ENCODE measurements at places on chromosomes 2 and 18. TPM values are rescaled to one million over a fixed set of nuclear protein-coding genes. Genes with fewer than 3 reads are reported as not detected.
A peak's percentile ranks its signal among the peaks of the same experiment; 100 is the strongest.

DNA sequence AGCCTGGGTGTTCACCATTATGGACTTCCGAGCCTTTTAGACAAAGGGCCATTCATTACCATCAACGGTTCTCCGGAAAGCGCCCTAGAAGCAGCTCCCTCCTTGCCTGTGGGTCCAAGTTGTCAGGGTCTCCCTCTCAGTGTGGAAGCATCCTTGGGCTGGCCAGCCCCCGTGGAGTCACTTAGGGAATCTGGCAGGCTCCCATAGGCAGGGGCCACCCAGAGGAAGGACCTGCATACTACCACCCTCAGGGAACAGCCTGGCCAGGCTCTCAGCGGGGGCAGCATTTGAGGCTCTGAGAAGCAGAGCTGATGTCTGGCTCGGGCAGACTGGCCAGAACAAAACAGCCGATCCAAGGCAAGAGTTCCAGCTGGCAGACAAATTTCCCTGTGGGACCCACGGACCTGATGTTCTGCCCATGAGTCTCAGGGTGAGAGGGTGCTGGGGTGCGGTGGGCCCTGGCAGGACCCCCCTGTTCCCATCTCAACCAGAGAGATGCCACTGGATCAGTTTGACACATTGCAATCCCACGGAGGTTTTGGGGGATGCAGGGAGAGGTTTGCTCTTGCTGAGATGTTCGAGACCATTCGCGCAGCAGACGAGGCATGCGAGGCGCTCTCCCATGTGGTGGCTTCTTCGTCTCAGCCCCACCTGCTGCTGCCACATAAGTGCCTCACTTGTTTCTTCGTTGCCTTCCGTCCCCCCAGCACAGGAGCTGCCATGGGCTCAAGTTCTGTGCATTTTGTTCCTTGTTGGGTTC lies 56.9 kb downstream of the ACKR3 start:
- no peak for DNase-seq

- DNase-seq = no peak
Observed at GRCh38 chr2:47109007-47109375, 46.1 kb downstream of the STPG4 start.

- no peak for DNase-seq
Observed at GRCh38 chr2:159209341-159210306, 76.9 kb downstream of the WDSUB1 start.

GRCh38 chr2:72150157-72150860 lies 2.6 kb upstream of the CYP26B1 start:
- peak; percentile 36 for DNase-seq

DNA sequence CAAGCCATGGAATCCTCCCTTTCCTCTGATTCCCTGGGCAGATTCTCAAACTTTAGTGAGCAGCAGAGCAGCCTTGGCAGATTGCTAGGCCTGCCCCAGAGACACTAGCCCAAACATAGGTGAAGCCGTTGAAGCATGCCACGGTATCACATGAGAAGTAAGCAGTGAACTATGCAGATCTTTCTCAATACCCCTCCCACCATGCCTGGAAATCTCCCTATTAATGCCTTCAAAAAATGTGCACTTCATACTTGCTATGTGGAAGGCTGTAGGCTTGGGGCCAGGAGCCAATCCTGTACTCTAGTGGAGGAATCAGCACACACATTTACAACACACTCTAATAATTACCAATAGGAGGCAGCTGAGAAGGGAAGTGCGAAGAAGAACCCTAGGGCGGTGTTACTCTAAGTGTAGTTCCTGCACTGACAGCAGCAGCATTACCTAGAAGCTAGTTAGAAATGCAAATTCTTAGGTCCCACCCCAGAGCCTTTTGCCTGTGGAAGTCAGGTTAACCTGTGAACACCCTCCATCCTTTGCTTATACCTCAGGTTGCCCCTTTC lies 305.1 kb upstream of the SPRED2 start:
- DNase-seq = no peak

- DNase-seq = no peak
Observed at GRCh38 chr2:86648681-86649080, 25.0 kb upstream of the RNF103 start.

GRCh38 chr2:96114546-96114902 lies 1.8 kb downstream of the ADRA2B start:
- no peak for DNase-seq

- no peak for DNase-seq
Observed at GRCh38 chr2:73830871-73831401, 2.2 kb downstream of the STAMBP start.

GRCh38 chr2:237581326-237581725 lies 9.2 kb downstream of the RAB17 start:
- no peak for DNase-seq

- DNase-seq = no peak
Observed at GRCh38 chr2:160347269-160347863, 146.2 kb downstream of the RBMS1 start.

- no peak for DNase-seq
Observed at GRCh38 chr2:181957668-181958067, 28.0 kb upstream of the PPP1R1C start.

- DNase-seq = no peak
Observed at GRCh38 chr2:231161877-231162329, 36.5 kb upstream of the ARMC9 start.

GRCh38 chr2:29616569-29616968 lies 304.8 kb downstream of the ALK start:
- DNase-seq = no peak

- DNase-seq = no peak
Observed at GRCh38 chr2:186399082-186399644, 86.9 kb upstream of the ZC3H15 start.

- no peak for DNase-seq
Observed at GRCh38 chr2:105999211-105999989, 194.7 kb downstream of the UXS1 start.

- no peak for DNase-seq
Observed at GRCh38 chr2:160367887-160368286, 125.7 kb downstream of the RBMS1 start.

DNA sequence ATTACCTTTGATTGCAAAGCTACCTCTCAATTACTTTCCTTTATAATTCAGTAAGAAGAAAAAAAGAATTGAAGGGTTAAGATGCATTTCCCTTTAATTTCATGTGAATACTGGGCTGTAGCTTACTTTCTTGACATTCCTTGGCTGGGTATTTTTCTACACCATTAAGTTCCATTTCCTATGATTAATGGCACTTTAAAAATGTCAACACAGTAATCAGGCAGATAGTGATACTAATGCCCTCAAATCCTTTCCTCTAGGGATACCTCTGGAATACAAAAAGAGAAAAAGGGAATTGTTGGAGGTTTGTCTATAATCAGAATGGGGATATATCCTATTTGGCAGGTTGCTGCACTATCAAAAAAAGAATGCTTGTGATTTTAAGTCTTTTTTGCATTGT lies 216.9 kb downstream of the SRBD1 start:
- no peak for DNase-seq

- DNase-seq = no peak
Observed at GRCh38 chr2:7692657-7693161, 775.5 kb downstream of the RNF144A start.

DNA sequence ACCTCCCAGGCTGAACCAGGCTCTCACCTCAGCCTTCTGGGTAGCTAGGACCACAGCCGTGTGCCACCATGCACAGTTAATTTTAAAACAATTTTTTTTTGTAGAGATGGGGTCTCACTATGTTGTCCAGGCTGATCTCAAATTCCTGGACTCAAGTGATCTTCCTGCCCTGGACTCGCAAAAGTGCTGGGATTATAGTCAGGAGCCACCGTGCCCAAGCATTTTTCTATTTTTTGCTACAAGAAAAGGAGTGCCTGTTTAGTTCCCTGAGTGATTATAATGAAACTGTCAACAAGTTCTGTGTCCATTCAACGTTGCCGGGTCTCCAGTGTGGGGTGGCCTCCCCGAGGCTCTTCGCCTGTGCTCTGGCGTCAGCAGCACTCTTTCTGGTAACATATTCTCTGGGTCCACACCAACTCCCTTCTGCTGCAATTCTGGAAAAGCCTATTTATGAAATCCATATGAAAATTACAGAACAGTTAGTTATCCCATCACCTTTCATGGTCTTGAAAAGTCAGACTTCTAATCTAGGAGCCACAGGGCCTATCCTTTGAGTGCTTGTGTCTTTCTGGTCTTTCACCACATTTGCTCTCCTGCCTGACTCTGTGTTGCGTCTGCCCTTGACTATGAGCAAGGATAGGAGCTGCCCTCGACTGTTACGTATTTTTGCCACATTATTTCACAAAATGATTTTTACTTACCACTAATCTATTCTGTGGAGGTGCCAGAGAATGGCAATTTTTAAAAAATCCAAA lies 172.7 kb downstream of the SOCS6 start:
- DNase-seq = no peak

DNA sequence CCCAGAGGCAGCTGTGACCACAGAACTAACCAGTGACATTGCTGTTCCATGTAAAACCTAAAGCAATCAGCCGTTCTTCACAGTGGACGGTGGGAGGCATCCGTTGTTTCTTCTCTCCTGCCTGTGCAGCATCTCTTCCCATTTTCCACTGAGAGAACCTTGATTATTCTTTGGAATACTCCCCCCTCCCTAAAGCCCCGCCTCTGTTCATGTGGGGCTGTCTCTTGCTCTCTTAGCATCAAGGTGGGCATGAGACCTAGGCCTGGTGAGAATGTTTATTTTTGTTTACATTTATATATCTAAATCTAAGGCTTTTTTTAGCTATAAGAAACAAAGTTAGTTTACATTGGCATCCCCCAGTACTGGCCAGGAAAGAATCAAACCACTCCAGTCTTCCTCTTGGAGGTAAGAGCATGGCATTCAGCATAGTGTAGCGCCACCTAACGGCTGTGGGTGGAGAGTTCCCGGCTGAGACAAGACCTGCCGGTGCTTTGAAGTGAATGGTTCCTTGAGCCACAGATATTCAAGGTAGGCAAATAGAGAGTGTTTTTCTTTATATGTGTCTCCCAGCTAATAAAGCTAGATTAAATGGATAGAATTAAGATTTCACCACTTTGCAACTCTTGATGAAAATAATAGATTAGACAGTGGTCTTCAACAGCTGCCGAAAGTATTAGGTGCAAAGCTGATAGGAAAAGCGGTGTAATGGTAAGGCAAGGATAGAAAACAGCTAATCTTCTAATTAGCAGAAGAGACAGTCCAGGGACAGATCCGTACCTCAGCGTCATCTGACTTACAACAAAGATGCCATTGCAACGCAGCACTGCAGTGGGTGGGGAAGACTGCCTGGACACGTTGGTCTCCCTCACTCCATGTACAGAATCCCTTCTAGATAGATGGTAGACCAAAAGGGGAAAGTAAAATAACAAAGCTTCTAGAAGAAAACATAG lies 219.6 kb upstream of the RAB12 start:
- peak; percentile 75 for DNase-seq

- no peak for DNase-seq
Observed at GRCh38 chr2:428591-428990, 140.7 kb upstream of the ALKAL2 start.

GRCh38 chr2:201628545-201628944 lies 14.8 kb downstream of the TMEM237 start:
- no peak for DNase-seq

GRCh38 chr18:48454261-48454757 lies 45.1 kb upstream of the ZBTB7C start:
- no peak for DNase-seq

GRCh38 chr2:213220967-213221603 lies 63.2 kb upstream of the SPAG16 start:
- no peak for DNase-seq

GRCh38 chr2:223602972-223603371 lies 811 bp upstream of the SCG2 start:
- DNase-seq = no peak

- DNase-seq = no peak
Observed at GRCh38 chr2:134319596-134320254, 65.9 kb downstream of the MGAT5 start.

DNA sequence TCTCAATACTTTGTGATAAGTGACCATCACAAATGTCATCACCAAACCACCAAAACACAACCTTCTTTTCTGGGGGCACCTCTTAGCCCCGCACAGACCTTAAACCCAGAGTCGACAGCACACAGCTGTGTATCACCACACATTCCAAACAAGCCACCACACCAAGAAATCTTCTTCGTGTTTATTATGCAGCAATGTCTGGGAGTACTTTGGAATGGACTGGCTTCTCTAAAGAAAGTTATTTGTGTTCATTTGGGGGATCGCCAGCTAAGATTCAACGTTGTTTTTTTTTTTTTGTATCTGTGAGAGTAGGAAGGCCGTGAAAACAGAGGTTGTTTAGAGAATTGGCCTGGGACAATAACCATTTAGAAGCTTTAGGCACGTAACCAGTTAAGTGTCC lies 1.1 kb upstream of the MTA3 start:
- no peak for DNase-seq

DNA sequence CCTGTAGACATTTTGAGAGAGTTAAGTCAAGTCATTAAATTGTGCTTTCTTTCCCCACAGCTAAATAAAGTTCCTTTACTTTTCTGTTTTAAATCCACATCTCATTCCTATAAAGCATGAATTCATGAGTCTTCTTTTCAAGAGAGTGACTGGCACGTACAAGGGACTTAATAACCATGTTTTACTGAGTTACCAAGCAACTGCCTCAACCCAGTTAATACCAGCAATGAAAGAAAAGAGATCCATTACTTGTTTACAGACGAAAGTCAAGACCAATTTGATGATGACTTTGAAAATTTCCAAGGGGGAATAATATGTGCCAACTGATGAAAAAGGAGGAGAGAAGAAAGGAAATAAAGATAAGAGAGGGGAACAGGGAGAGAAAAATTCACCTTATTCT lies 1082.5 kb upstream of the GYPC start:
- no peak for DNase-seq

DNA sequence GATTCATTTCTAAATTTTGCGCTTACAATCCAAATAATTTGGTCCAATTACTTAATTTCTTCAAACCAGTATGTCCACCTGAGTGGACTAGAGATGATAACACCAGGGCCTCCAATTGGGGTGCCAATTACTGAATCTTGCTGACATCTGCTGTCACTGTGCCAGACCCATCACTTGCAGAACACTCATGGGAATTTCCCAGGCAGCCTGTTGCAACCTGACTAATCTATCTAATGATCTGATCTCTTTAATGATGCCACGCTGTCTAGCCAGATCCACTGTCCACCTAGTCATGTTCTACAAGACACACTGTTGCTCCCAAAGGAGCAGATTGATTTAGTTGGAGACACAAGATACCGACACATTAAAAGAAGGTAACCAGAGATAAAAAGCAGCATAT lies 11.8 kb upstream of the LRP1B start:
- DNase-seq = no peak

DNA sequence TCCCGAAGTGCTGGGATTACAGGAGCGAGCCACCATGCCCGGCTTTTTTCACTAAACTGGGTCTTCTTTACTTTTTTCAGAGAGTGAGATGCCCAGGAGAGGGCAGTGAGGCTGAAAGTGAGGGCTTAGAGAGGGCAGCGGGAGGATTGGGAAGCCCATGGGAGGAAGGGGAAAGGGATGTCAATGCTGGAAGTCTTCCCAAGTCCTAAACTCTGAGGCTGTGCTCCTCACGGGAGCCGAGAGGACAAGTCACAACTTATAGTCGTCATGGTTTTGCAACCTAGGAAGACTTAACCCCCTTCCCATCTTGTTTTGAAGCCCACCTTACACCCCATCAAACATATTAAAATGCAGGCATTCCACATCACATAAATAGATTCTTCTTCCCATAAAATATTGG lies 15.1 kb upstream of the MEP1B start:
- DNase-seq = no peak

GRCh38 chr2:227828477-227828912 lies 14.9 kb downstream of the CCL20 start:
- no peak for DNase-seq

ITGB6 gene
- total RNA-seq = not detected

SATB2 gene
- total RNA-seq = 0.26 TPM

SLC23A3 gene
- 0.89 TPM for total RNA-seq

CREG2 gene
- total RNA-seq = 0.39 TPM

SCN3A gene
- 11.5 TPM for total RNA-seq

CAB39 gene
- 46.0 TPM for total RNA-seq

VAPA gene
- total RNA-seq = 137 TPM

ABCB11 gene
- not detected for total RNA-seq

BCL11A gene
- 0.64 TPM for total RNA-seq

PUM2 gene
- 58.5 TPM for total RNA-seq
